ENCODE measurements at places on chromosomes 2 and 18.

DNA sequence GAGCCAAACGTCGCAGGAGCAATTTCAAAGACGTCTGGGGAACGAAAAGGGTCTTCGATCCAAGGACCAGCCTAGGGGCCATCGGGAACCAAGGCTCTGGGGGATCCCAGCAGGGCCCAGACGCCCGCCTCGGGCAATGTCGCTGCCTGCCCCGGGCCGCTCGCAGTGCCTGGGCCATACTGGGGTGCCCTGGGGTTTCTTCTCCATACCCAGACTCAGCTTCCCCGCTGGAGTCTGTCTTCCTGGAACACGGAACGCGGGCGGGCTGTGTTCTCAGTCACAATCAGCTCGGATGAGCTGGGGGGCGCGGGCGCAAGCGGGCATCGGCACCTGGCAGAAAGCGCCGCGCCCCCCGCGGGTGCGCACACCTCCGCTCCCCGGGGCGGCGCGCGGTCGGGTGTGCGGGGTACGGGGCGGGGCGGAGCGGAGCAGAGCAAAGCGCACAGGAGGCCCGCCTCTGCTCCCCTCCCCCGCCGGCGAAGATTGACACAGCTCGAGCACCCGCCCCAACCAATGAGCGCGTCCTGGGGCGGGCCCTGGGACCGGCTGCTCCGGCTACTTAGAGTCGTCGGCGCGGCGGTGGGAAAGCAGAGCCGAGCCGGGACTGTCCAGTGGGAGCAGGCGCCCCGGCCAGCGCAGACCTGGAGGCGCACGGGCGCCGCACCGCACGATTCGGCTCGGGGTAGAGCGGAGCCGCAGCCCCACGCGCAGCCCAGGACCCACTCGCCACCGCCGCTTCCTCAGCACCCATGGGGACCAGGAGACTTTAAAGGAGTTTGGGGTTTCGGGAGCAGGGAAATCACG is at the start of gene LRATD1:
Gene LRATD1 (plus strand): TSS at position 585 of the 804 bp plus-strand sequence. CDS start 1,263 bp downstream, outside the sequence.
- H3K27ac ChIP-seq, result no peak within 1 kb of the TSS
- peaks cover 51% of the 10 kb centered on the region for H3K27me3 ChIP-seq
- H3K4me1 ChIP-seq, result no peaks in the 10 kb centered on the region
- H3K36me3 ChIP-seq, result no peaks in the 10 kb centered on the region

DNA sequence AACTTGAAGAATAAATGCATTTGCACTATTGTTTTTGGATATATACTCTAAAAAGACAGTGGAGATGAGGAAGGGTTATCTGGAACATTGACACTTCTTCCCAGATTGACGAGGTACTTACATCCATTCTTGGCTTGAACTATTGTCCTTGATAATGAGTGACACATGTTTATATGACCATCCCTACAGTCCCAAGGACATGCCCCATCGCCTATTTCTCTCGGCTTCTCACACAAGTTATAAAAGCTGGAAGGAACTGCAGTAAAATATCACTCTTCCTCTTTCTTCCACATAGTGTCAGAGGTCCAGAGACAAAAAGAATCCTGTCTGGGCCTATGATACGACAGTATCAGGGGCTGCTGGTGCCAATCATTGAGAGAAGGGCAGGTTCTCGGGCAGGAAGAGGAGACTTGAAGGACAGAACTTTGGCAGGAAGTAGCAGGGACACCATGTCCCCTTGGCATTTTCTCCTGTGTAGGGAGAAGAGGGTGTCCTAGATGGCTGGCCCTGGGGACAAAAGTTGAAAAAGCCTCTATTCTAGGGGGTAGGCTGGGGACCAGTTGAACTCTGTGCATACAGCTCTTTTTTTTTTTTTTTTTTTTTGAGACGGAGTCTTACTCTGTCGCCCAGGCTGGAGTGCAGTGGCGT is 5.8 kb upstream of the CABLES1 start:
- H3K4me1 ChIP-seq, result peaks cover 4% of the 10 kb centered on the region
- H3K27me3 ChIP-seq, result peaks cover 26% of the 10 kb centered on the region
- no peak overlapping the region for H3K4me3 ChIP-seq
- no peak for DNase-seq

DNA sequence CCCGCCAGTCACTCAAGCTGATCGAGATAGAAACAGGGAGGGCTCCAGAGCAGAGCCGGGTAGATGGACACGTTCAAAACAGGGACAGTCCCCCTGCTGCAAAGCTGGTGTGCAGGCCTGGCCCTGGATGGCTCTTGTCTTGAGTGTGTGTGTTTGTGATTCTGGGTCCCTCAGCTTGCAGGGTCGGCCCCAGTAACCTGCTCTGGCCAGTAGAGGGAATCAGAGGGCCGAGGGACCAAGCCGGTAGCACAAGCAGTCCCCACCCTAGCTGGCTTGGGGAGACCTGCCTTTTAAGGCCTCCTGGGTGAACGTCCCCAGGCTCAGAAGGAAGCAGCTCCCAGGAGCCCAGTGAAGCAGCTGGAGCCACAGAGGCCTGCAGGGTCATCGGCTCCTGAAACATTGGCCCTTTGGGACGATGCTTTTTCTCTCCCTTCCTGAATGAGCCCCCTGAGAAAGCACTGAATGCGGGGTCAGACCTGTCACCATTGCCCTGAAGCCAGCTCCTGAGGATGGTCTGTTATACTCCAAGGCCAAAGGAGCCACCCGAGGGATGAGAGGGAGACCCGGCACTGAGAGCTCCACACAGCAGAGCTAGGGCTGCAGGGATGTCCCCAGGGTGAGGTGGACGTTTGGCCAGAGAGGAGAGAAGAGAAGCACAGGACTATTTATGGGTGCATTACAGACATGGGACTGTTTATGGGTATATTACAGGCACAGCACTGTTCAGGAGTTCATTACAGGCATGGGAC is 15.4 kb upstream of the MLPH start:
- no peak overlapping the region for H3K27ac ChIP-seq
- H3K4me1 ChIP-seq, result peaks cover 7% of the 10 kb centered on the region
- no peaks in the 10 kb centered on the region for H3K36me3 ChIP-seq
- DNase-seq, result no peak
- peaks cover 10% of the 10 kb centered on the region for H3K27me3 ChIP-seq

GRCh38 chr2:144630459-144631215 is 110.7 kb upstream of the ZEB2 start:
- H3K4me1 ChIP-seq, result peaks cover 5% of the 10 kb centered on the region
- H3K36me3 ChIP-seq, result no peaks in the 10 kb centered on the region
- H3K27me3 ChIP-seq, result no peaks in the 10 kb centered on the region
- no peak for DNase-seq

DNA sequence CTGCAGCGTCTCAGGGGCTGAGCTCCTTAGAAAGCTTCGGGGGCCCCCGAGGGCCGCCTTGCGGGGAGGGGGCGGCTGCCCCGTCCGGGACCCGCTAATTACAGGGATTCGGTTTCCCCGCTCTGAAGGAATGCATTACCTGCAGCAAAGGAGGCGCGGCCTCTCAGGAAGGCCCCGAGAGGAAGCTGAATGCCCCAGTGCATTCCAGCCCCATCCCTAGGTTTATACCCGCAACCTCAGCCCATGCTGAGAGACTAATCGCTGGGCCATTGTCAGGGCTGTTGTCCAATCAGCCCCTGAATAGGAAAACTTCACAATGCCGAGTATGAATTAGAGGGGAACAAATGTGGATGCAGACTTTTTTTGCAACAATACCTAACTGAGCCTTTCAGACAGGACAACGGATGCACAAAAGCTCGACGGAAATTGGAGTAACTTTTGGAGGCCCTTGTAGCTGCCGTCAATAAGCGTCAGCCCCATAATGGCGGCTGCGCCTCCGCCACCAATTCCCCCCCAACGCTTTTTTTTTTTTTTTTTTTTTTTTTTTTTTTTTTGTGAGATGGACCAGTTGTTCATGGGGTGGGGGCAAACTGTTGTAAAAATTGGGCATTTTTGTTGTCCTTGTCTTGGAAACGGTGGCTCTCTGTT is 138.6 kb upstream of the SIX3 start:
- no peak overlapping the region for H3K27ac ChIP-seq
- DNase-seq, result no peak
- no peaks in the 10 kb centered on the region for H3K36me3 ChIP-seq
- no peak overlapping the region for H3K4me3 ChIP-seq
- no peaks in the 10 kb centered on the region for H3K4me1 ChIP-seq

GRCh38 chr2:146597291-146597690 is 1247.5 kb upstream of the ACVR2A start:
- H3K27ac ChIP-seq, result no peak overlapping the region
- no peaks in the 10 kb centered on the region for H3K36me3 ChIP-seq
- no peaks in the 10 kb centered on the region for H3K4me1 ChIP-seq
- H3K4me3 ChIP-seq, result no peak overlapping the region

GRCh38 chr2:72883356-72883962 is 3.7 kb upstream of the SPR start:
- H3K4me1 ChIP-seq, result peaks cover 5% of the 10 kb centered on the region
- H3K27ac ChIP-seq, result no peak overlapping the region
- H3K4me3 ChIP-seq, result no peak overlapping the region
- peaks cover 71% of the 10 kb centered on the region for H3K27me3 ChIP-seq

DNA sequence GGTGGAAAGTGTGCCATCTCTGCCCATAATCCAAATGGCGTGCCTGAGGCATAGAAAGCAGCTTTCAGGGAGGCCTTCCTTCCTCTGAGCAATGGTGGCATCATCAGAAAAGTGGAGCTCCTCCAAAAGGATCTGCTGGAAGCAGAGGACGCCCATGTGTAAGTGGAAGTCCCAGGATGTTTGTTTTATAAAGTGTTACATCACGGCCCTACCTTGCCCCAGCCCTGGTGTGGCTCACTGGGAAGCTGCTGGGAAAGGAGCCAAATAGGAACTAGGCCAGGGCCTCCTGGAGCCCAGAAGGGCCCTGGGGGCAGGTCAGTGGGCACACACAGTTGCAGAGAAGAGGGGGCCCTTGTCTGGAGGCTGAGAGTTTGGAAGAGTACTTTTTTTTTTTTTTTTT is 4.2 kb upstream of the ODC1 start:
- H3K36me3 ChIP-seq, result peaks cover 13% of the 10 kb centered on the region
- H3K4me3 ChIP-seq, result no peak overlapping the region
- no peak overlapping the region for H3K27ac ChIP-seq
- no peak for DNase-seq
- H3K4me1 ChIP-seq, result peaks cover 15% of the 10 kb centered on the region

- H3K27me3 ChIP-seq, result peaks cover 66% of the 10 kb centered on the region
- peaks cover 4% of the 10 kb centered on the region for H3K36me3 ChIP-seq
- no peak overlapping the region for H3K4me3 ChIP-seq
- no peaks in the 10 kb centered on the region for H3K4me1 ChIP-seq
- DNase-seq, result no peak
- H3K27ac ChIP-seq, result no peak overlapping the region
Observed at GRCh38 chr18:23682472-23682871, 6.8 kb upstream of the LAMA3 start.

GRCh38 chr18:26103579-26103978 is 13.2 kb upstream of the SS18 start:
- H3K4me1 ChIP-seq, result no peaks in the 10 kb centered on the region
- no peak overlapping the region for H3K27ac ChIP-seq
- DNase-seq, result no peak
- no peaks in the 10 kb centered on the region for H3K27me3 ChIP-seq
- H3K4me3 ChIP-seq, result no peak overlapping the region

DNA sequence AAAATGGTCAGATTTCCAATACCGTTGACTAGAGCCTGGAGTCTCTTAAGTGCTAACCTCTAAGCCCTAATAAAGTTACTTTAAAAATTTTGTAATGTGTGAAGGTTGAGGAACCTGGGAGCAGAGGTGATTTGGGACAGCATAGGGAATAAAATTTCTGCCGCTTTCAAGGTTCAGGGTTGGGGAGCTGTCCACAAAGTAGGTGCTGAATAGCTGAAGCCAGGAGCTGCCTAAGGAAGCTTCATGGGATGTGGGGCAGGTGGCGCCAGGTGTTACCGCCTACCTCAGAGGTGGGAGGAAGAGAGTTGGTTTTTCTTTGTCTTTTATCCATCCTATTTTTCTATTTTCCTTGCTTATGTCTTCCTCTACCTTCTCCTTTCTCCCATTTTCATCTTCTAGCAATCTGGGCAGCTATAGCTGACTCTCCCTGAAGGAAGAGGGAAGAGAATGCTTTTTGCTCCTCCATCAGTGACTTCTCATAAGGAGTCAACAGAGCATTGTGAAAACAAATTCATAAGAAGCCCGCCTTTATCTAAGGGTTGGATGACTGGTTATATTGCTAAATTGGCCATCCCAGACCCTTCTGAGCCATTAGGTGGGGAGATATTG is 178.7 kb downstream of the CLIP4 start:
- peaks cover 69% of the 10 kb centered on the region for H3K27me3 ChIP-seq
- H3K4me1 ChIP-seq, result no peaks in the 10 kb centered on the region
- H3K27ac ChIP-seq, result no peak overlapping the region
- peaks cover under 1% of the 10 kb centered on the region for H3K36me3 ChIP-seq

DNA sequence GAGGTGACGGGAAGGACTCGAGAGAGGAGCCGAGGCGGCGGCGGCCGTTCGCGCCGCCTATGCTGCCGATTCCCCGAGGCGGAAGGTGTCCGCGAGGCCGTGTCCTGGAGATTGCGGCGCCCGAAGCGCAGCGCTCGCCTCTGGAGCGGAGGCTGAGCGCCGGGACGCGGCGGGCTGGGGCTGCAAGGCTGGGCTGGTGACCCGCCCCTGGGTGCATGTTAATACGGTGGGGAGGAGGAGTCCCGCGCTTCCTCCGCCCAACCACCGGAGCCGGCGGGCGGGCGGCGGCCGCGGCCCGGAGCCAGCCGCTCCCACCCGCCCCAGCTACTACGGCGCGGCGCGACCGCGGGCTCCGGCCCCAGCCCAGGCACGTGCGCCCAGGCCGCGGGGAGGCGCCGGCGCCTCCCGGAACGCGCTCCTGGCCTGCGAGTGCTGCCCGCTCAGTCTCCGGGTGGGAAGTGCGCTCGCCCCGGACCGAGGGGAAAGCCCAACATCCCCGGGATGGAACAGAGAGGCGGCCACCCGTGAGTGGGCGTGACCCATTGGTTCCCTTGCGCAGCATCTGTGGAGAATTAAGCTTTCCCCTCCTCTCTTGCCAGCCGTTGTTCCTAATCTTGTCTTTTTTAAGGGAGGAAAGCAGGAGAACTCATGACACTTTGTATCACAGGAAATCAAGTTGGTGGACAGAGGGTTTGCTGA is at the start of gene DLGAP1:
Gene DLGAP1 (minus strand): TSS at position 195 of the 699 bp plus-strand sequence.
- peaks cover 25% of the 10 kb centered on the region for H3K27me3 ChIP-seq
- H3K4me1 ChIP-seq, result no peaks in the 10 kb centered on the region
- no peaks in the 10 kb centered on the region for H3K36me3 ChIP-seq
- DNase-seq, result no peak
- H3K27ac ChIP-seq, result no peak within 1 kb of the TSS
- H3K4me3 ChIP-seq, result no peak within 1 kb of the TSS

DNA sequence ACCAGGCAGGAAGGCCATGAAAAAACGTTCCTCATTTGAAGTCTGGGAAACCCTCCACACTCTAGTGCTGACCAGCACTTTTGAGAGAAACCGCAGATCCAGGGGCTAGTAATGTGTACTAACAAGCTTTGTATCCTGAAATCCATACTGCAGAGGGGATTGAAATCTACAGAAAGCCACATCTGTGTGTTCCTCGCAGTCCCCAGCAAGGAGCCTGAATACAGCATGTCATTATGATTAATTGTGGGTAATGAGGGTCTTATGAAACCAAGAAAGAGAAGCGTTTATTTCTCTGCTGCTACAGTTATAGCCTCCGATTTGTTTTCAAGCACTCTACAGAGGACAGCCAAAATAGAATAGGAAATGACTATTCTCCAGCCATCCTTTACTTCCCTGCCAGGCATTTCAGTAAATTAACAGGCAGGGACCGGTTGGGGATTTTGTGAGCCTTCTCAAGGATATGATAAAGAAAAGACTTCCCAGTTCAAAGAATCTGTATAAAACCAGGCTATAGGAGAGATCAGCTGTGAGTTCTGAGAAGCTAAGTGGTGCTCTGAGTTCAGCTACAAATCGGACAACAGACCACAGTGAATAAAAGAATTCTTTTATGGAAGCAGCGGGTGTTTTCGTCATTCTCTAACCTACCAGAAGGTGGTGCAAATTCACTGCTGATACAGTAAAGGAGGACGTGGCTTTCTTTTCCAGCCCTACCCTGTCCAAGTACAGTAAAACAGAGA is 133.4 kb downstream of the INSIG2 start:
- no peak overlapping the region for H3K27ac ChIP-seq
- no peak for DNase-seq
- H3K36me3 ChIP-seq, result peaks cover 2% of the 10 kb centered on the region
- no peak overlapping the region for H3K4me3 ChIP-seq
